ENCODE measurements at places on chromosomes 13 and 19. TPM values are rescaled to one million over a fixed set of nuclear protein-coding genes. Genes with fewer than 3 reads are reported as not detected.
A peak's percentile ranks its signal among the peaks of the same experiment; 100 is the strongest.

The C3 gene
- total RNA-seq = 1.8 TPM

The ZNF492 gene
- 2.7 TPM for total RNA-seq

The ACP7 gene
- total RNA-seq = not detected

The GPC5 gene
- total RNA-seq = 0.14 TPM

The FUT1 gene
- total RNA-seq = 0.32 TPM

The CDX2 gene
- not detected for total RNA-seq

- H3K27ac ChIP-seq = peak overlapping the region; percentile 51
- DNase-seq = no peak
- peaks cover 29% of the 10 kb centered on the region for H3K4me1 ChIP-seq
- peak overlapping the region; percentile 92 for H3K4me3 ChIP-seq
These were observed 583 bp downstream of the FGF14 start for GRCh38 chr13:102401265-102401664.

GRCh38 chr13:41960637-41961465, at the start of gene VWA8:
VWA8 (minus strand) TSS chr13:41961109; CDS start chr13:41961015, 94 bp downstream.
- peaks cover 8% of the 10 kb centered on the region for H3K36me3 ChIP-seq
- DNase-seq = peak; percentile 90
- H3K27me3 ChIP-seq = no peaks in the 10 kb centered on the region
- peaks cover 56% of the 10 kb centered on the region for H3K4me1 ChIP-seq
- peak within 1 kb of the TSS; percentile 89 for H3K4me3 ChIP-seq

- H3K4me1 ChIP-seq = peaks cover 8% of the 10 kb centered on the region
- no peaks in the 10 kb centered on the region for H3K36me3 ChIP-seq
- no peak overlapping the region for H3K4me3 ChIP-seq
- H3K27me3 ChIP-seq = no peaks in the 10 kb centered on the region
- DNase-seq = no peak
These were observed 12.2 kb upstream of the BCAM start for GRCh38 chr19:44796701-44797115.

DNA sequence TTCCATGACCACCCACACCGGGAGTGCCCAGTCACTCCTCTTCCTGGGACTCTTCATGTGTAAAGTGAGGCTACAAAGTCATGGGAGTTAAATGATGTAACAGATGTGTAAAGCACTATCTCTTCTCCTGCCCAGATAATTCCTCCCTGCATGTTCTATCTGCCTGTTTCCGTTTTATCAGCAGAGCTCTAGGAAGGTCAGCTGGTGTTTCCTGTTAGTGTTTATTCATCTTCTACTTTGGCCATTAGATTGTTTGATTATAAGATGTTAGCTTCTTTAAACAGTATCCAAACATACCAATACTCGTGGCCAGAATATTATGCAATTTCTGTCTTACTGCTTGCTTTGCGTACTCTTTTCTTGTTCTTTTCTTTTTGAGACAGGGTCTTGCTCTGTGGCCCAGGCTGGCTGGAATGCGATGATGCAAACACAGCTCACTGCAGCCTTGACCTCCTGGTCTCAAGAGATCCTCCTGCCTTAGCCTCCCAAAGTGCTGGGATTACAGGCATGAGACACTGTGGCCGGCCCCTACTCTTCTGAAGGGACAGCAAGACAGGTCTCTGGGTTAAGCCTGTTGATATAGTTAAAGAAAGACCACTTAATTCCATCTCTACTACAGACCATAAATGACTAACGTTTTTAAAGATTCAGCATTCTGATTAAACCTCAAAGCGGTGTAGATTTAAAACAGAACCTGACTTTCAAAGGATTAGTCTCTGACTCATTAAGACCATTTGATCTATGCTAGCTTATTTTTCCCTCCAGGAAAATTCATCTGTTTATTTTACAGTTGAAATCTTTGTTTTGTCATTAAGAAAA, 97.4 kb upstream of the AKAP11 start:
- H3K4me3 ChIP-seq = no peak overlapping the region
- H3K36me3 ChIP-seq = peaks cover 2% of the 10 kb centered on the region
- H3K27me3 ChIP-seq = no peaks in the 10 kb centered on the region
- H3K4me1 ChIP-seq = peaks cover 10% of the 10 kb centered on the region
- DNase-seq = no peak

GRCh38 chr19:1020868-1021425, at the start of gene TMEM259:
TMEM259 (minus strand) TSS chr19:1021123; CDS start chr19:1020996, 127 bp downstream.
- H3K27me3 ChIP-seq = no peaks in the 10 kb centered on the region
- peak; percentile 98 for DNase-seq
- peaks cover 49% of the 10 kb centered on the region for H3K4me1 ChIP-seq
- peak within 1 kb of the TSS; percentile 100 for H3K27ac ChIP-seq

GRCh38 chr19:2255982-2256685, at the start of gene JSRP1:
JSRP1 (minus strand) TSS chr19:2256417; CDS start chr19:2255314, 1,103 bp downstream.
- peaks cover 43% of the 10 kb centered on the region for H3K4me1 ChIP-seq
- H3K4me3 ChIP-seq = peak within 1 kb of the TSS; percentile 29
- H3K27me3 ChIP-seq = no peaks in the 10 kb centered on the region
- DNase-seq = no peak
- H3K36me3 ChIP-seq = no peaks in the 10 kb centered on the region

DNA sequence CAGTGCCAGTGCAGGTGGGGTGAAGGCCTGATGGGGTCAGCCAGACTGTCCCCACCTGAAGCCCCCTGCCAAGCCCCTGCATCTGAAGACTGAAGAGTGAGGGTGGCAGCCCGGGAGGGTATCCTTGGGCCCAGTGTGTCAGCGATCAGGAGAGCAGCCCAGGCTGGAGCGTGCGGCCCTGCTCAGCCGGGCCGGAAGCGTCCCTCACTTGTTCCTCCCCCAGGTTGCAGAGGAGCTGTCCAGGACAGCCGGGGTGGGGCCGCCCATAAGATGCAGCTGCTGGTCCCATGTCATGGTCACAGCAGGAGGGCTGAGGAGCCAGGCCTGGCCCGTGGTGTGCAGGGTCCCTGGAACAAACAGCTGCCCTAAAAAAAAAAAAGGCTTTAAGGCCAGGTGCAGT, 55.4 kb downstream of the KDM4B start:
- no peaks in the 10 kb centered on the region for H3K4me1 ChIP-seq
- H3K36me3 ChIP-seq = peaks cover 2% of the 10 kb centered on the region
- no peak for DNase-seq
- H3K27me3 ChIP-seq = no peaks in the 10 kb centered on the region
- H3K4me3 ChIP-seq = no peak overlapping the region

DNA sequence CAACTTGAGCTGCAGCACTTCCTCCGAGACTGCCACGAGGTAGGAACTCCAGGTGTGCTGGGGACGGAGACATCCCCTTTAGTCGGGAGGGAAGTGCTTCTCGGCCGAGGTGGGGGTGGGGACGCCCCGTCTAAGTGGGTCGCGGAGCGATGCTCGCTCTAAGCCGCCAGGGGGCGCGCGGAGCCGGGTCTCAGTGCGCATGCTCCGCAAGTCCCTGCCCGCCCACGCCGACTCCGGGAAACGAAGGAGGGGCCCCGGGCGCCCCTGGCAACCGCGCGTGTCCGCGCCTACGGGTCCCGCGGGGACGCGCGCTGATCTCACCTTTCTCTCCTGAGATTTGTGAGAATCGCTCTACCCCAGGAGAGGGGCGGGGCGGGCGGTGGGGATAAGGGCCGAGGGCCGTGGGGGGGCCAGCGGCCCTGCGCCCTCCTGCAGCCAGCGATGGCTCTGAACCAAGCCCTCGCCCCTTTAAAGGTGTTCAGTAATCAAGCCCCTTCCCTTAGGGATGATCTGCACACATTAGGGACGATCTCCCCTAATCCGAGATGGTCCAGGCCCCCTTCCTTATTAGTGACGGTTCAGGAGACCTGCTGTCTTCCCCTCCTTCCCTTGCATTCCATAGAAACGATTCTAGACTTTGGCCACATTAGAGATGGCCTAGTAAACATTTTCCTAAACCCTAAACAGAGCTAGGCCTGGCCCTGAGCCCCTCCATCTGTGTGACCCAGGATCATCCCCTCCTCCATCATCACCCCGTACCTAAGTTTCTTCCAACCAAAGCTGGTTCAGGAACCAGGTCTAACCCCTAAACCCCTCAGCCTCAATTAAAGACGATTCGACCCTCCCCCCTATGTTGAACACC, 47.3 kb upstream of the SHKBP1 start:
- peak overlapping the region; percentile 66 for H3K4me3 ChIP-seq
- H3K36me3 ChIP-seq = no peaks in the 10 kb centered on the region
- peaks cover 34% of the 10 kb centered on the region for H3K27me3 ChIP-seq
- H3K4me1 ChIP-seq = peaks cover 21% of the 10 kb centered on the region
- peak; percentile 96 for DNase-seq
- peak overlapping the region; percentile 43 for H3K27ac ChIP-seq

- peaks cover 13% of the 10 kb centered on the region for H3K27me3 ChIP-seq
- no peak for DNase-seq
- H3K4me1 ChIP-seq = no peaks in the 10 kb centered on the region
- no peak overlapping the region for H3K27ac ChIP-seq
- H3K36me3 ChIP-seq = no peaks in the 10 kb centered on the region
These were observed 193.2 kb downstream of the IRS2 start for GRCh38 chr13:109593230-109593629.

GRCh38 chr13:49998714-49999624, 2.1 kb downstream of the TRIM13 start:
- peak overlapping the region; percentile 50 for H3K27ac ChIP-seq
- peaks cover 7% of the 10 kb centered on the region for H3K36me3 ChIP-seq
- H3K27me3 ChIP-seq = no peaks in the 10 kb centered on the region
- peak overlapping the region; percentile 84 for H3K4me3 ChIP-seq

GRCh38 chr19:15045506-15045905, 3.8 kb upstream of the CASP14 start:
- H3K27me3 ChIP-seq = peaks cover 20% of the 10 kb centered on the region
- no peak overlapping the region for H3K4me3 ChIP-seq
- H3K36me3 ChIP-seq = no peaks in the 10 kb centered on the region
- H3K27ac ChIP-seq = no peak overlapping the region
- no peak for DNase-seq
- H3K4me1 ChIP-seq = no peaks in the 10 kb centered on the region

GRCh38 chr13:111506125-111506524, 185.7 kb downstream of the TEX29 start:
- H3K36me3 ChIP-seq = peaks cover 4% of the 10 kb centered on the region
- H3K4me3 ChIP-seq = no peak overlapping the region
- H3K27me3 ChIP-seq = peaks cover 17% of the 10 kb centered on the region
- DNase-seq = no peak
- H3K27ac ChIP-seq = no peak overlapping the region
- no peaks in the 10 kb centered on the region for H3K4me1 ChIP-seq

GRCh38 chr19:21602082-21602658, 96.8 kb downstream of the ZNF429 start:
- DNase-seq = no peak
- peaks cover 4% of the 10 kb centered on the region for H3K36me3 ChIP-seq
- no peaks in the 10 kb centered on the region for H3K27me3 ChIP-seq
- no peak overlapping the region for H3K27ac ChIP-seq

GRCh38 chr13:110044551-110045111, 258.2 kb upstream of the IRS2 start:
- H3K36me3 ChIP-seq = no peaks in the 10 kb centered on the region
- peaks cover 4% of the 10 kb centered on the region for H3K4me1 ChIP-seq
- H3K27me3 ChIP-seq = peaks cover 16% of the 10 kb centered on the region
- H3K27ac ChIP-seq = no peak overlapping the region
- no peak for DNase-seq
- H3K4me3 ChIP-seq = no peak overlapping the region

DNA sequence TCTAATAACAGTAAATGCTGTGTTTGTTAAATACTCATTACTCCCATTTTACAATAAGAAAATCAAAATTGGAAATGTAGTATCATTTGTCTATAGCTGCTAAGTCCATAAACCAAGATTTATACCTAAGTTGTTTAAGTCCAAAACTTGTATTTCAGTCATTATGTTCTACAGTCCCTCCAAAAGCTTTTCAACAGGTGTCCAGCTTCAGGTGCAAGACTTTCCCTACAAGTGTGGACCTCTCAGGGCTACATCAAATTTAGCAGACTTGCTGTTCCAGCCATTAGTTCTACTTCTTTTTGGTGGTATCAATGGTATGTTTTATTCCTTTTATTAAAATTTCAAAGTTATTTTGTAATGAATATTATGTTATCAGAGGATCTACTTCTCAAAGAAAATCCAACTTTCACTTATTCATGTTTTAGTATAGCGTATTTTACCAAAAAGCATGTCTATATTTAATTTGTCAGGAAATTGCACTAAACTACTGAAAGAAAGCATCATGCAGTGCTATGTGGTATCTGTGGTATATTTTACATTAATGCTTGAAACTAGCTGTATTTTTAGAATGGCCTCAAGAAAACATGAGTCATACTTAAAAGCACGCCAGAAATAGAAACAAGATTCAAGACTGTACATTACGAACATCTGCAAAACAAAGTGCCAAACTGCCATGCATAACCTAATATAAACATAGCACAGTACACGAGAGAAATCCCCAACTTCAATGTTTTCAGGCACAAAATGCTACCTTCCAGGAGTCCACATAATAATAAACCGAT, 44.5 kb downstream of the VWA8 start:
- no peaks in the 10 kb centered on the region for H3K27me3 ChIP-seq
- peak; percentile 23 for DNase-seq
- peaks cover 2% of the 10 kb centered on the region for H3K36me3 ChIP-seq
- H3K4me3 ChIP-seq = peak overlapping the region; percentile 78

DNA sequence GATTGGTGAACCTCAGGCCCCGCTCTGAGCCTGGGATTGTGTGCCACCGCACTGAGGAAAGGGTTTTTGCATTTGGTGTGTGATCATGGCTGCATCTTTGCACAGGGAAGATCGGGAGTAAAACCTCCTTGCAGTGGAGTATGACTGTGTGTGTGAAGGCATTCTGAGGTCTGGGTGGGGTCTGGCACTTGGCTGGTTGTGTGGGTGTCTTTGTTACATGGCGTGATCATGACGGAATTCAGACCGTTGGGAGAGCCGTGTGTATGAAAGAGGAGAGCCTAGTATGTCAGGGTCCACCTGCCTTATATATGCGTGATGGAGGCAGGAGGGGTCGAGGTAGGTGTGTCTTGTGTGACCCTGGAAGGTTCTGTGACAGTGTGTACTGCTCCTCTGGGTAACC, 740 bp upstream of the BEST2 start:
- peaks cover 5% of the 10 kb centered on the region for H3K4me1 ChIP-seq
- H3K36me3 ChIP-seq = peaks cover 9% of the 10 kb centered on the region
- peaks cover 35% of the 10 kb centered on the region for H3K27me3 ChIP-seq
- DNase-seq = no peak
- no peak overlapping the region for H3K4me3 ChIP-seq

DNA sequence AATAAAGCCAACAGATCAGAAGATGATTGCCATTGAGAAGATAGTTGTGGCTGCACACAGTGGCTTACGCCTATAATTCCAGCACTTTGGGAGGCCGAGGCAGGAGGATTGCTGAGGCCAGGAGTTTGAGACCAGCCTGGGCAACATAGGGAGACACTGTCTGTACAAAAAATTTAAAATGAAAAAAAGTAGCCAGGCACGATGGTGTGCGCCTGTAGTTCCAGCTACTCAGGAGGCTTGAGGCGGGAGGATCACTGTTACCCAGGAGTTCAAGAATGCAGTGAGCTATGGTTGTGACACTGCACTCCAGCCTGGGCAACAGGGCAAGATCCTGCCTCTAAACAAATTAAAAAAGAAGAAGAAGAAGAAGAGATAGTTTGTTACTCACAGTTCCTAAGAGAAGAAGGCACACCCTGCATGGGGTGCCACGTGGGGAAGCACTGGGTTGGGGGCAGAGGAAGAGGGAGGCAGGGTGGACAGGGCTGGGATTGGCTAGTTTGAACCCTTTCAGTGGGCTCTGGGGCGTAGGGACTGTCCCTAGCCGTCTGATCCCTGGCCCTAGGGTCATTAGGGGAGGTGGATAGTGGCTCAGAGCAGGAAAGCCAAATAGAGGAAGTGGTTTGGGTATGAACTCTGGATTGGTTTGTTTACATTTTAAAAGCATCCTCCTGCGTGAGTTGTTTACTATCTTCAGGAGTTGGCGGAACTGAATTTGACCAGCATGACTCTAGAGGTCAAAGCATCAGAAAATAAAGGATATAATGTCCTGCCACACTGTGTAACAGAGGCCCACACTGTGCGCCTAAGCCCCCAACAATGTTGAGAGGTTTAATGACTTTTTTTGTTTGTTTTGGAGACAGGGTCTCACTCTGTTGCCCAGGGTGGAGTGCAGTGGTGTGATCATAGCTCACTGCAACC, 60.5 kb upstream of the MEDAG start:
- peaks cover 24% of the 10 kb centered on the region for H3K4me1 ChIP-seq
- DNase-seq = no peak
- H3K4me3 ChIP-seq = no peak overlapping the region
- no peaks in the 10 kb centered on the region for H3K36me3 ChIP-seq

All from activated T-cell treated with anti-CD3 and anti-CD28 coated beads, Interleukin-2, amount 50 U/mL, for 72 hours (primary cell).